ENCODE measurements at places on chromosomes 5 and 9.

DNA sequence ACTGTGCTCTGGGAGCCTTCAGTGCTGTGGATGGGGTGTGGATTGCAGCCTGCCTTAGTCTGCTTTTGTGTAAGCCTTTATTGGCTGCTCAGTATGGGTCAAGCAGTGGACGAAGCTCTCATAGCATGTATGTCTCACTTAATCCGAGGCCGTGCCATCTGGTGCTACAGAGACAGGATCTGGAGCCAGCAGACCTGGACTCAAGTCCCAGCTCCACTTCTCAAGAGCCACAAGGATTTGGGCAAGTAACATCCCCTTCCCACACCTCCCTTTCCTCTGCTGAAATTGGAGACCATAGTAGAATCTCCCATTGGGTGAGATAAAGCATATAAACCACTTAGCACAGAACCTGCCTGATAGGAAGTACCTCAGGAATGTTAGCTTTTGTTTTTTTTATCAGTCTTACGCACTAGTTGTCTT lies 23.4 kb upstream of the LECT2 start:
- no peak for DNase-seq

GRCh38 chr9:121282277-121283079 lies 14.5 kb downstream of the GSN start:
- DNase-seq, result no peak

DNA sequence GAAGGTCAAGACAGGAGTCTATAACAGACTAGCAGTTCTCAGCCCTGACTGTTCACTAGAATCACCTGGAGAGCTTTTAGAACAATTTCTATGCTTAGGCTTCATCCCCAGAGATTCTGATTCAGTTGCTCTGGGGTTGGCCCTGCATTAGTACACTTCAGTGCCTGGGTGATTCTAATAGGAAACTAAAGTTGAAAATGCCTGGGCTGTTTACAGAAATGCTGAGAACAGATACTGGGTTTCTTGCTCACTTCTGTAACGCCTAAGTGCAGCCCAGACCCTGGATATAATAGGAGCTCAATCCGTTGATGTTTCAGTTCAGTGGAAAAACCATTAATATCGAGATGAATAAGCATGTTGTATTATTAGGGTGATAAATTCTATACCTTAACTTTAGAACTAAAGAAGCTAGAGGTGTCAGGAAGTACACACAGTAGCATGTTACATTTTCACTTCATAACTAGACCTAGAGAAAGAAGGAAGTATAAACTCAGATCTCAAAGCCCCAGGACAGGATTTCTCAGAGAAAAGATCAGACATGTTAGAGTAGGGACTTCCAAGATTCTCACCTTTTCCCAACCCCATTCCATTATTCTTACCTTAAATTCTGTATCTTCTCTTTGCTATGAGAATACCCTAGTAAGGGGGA lies 20.4 kb downstream of the HAVCR2 start:
- DNase-seq, result no peak

GRCh38 chr9:38183994-38184568 lies 115.1 kb upstream of the SHB start:
- no peak for DNase-seq

DNA sequence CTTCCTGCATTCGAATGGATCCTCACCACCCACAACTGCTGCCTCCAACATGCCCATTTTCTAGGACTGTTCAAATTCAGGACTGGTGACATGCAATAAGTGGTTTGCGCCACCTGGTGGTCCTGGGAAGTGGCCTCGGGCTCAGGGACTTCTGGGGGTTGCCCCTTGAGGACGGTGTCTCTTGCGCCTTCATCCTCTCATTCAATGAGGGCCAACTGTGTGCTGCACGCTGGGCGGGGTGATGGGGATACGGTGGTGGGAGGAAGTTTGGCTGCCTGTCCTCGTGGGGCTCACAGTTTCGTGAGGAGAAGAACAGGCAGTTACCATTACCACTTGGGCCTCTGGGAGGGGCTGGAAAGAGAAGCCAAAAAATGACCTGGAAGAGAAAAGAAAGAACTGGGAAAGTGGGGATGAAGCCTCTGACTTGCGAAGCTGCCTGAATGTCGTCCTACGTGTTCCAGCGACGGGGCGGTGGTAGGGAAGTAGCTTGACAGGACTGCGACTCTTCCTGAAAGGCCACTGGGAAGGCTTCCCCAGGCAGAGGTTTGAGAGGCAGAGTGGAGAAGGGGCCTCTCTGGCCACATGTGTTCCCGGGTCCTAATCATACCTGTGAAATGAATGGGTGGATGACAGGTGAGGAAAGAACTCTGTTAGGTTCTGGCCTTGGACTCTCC lies 49.0 kb downstream of the PSD2 start:
- no peak for DNase-seq

DNA sequence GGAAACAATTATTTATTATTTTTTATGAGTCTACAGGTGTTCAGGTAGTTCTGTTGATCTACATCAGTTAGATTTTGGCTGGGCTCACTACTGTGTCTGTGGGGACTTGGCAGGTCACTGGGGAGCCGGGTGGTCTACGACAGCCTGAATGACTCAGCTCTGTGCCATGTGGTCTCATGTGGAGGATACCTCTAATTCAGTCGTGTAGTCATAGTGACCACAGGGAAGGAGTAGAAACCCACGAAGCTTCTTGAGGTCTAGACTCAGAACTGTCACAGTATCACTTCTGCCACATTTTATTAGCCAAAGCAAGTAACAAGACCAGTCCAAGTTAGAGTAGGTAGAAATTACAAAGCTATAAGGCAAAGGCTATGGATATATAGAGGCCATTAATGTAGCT lies 64.7 kb upstream of the GRAMD2B start:
- no peak for DNase-seq

DNA sequence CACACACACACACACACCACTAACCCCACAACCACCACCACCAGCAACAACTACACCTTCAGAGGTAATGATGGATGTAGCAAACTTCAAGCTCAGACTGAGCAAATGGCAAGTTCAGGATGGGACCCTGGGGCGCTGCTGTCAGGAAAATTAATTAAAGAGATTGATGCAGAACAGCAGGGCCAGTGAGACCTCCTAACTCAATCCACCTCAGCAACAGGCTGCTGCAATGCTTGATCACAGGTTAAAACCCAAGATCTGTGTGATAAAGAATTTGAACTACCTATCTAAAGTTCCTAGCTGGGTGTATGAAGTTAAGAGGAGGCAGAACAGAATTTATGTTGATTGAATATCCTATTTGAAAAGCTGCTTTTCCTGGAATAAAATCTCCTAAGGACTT lies 140.3 kb upstream of the FER start:
- no peak for DNase-seq

DNA sequence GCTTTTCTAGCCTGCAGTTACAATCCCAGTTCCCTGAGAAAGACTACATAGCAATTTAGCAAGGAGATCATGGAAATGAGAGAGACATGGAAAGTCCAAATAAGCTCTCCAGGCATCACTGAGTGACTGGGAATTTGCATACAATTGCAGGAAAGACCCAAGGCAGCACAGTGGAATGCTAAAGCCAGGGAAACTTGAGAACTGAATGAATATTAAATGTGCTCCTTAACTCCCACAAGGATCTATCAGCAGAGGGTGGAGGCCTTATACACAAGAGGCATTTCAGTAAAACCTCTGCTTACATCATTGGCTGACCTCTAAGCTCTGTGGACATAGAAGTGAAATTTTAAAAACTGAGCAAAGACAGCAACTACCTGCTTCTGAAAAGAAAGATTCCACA lies 355.6 kb upstream of the DAB2 start:
- no peak for DNase-seq

GRCh38 chr9:112380102-112380824 lies at the start of gene HSDL2:
Gene HSDL2 (plus strand): TSS chr9:112380108. CDS start chr9:112380164, 56 bp downstream.
- DNase-seq, result no peak

DNA sequence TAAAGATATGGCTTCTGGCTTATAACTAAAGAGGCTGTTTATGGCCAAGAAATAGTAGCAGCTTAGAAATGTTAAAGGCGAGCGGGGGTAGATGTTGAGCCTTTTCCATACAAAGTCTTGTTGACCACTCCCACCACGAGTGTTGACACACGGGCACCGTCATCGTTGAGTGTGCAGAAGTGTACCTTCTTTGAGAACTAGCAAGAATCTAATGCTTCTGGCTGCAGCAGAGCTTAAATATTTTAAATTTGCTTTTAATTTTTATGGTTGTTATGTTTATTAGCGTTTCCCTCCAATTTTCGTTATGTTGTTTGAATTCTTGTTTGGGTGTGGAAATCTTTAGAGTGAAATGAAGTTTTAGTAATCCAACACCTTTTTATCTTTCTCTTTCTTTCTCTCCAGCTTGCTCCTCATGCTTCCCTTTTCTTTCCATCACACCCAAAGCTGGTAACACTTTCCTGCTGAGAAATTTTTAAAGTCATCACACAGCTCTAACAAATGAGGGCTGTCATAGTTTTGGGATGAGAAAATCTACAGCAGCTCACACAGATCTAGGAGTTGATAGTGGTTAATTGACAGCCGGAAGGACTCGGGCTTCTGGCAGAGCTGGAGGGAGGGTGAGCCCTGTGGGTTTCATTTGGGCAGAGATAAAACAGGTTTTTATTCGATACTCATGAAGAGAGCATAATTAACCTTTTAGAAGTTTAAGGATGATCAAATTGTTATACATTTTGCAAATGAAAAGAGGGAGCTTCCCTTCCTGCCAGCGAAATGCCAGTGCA lies 120.1 kb upstream of the ZNF608 start:
- no peak for DNase-seq

GRCh38 chr5:37308793-37309192 lies 59.6 kb upstream of the CPLANE1 start:
- DNase-seq, result no peak
